Left cardiac atrium (tissue), 4 donors: ENCODE measurements at places on chromosomes 13 and 19. TPM values are rescaled to one million over a fixed set of nuclear protein-coding genes. Genes with fewer than 3 reads are reported as not detected.

DNA sequence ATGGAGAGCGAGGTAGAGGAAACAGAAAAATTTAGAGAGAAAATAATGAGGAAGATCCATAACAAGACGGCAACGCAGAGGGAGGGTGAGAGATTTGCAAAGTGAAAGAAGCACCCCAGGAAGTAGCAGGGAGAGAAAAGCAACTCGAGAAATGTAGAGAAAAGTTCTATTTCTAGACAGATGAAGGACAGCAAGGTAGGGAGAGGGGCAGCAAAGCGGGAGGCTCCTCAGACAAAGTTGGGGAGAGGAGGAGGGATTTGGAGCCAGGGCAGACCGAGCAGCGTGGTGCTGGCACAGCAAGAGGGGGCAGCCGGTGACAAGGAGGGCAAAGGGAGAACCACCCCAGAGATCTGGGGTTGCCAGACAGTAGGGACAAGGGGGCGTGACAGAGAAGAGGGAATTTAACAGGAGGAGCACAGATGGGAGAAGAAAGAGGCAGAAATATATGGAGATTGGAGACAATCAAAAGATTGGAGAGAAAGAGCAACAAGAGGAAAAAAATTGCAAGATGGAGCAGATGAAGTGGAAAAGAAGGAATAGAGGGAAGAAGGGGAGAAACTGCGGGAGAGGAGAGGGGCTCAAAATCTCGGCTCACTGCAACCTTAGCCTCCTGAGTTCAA lies 989 bp downstream of the ZNF766 start:
- peak; percentile 27 for DNase-seq

GRCh38 chr19:49746206-49746958 lies 16.7 kb downstream of the TSKS start:
- peak; percentile 70 for DNase-seq

DNA sequence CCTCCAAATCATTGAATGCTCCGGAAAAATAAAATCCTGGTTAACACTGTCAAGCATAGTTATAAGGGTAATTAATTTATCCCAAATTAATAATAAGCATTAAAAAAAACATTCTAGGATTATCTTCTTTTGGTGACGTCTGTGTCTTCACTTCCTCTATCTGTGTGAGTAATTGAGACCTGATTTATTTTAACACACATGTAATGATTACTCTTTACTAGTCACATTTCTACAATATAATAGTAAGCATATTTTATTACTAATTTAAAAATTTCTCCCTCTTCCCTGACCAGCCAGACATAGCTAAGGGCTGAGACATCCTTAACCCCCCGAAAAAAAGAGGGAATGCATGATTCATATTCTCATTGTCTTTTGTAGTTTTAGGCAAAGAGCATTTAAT lies 2.3 kb downstream of the FNDC3A start:
- no peak for DNase-seq

- DNase-seq: no peak
These were observed 18.4 kb downstream of the AMER2 start for GRCh38 chr13:25153736-25154135.

GRCh38 chr19:49592486-49593232 lies 1.7 kb downstream of the PRR12 start:
- no peak for DNase-seq

DNA sequence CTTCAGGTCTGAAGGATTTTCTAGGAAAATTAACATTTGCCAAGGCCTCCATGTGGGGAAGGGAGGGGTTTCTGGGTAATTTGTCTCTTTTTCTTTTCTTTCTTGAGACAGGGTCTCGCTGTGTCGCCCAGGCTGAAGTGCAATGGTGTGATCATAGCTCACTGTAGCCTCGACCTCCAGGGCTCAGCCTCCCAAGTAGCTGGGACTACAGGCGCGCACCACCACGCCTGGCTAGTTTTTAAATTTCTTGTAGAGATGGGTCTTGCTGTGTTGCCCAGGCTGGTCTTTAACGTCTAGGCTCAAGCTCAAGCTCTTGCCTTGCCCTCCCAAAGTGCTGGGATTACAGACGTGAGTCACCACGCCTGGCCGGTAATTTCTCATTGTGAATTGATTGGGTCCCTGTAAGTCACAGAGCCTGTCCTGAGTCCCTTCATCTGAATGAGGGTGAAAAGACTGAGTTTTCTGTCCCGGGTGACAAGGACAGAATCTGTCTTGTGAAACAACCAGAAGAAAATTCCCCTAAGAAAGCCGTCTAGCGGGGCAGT lies 10.0 kb upstream of the SPC24 start:
- DNase-seq: no peak

- DNase-seq: no peak
These were observed 21.8 kb downstream of the DCAF15 start for GRCh38 chr19:13974073-13974472.

- no peak for DNase-seq
These were observed 2.3 kb upstream of the LTBP4 start for GRCh38 chr19:40598918-40599307.

DNA sequence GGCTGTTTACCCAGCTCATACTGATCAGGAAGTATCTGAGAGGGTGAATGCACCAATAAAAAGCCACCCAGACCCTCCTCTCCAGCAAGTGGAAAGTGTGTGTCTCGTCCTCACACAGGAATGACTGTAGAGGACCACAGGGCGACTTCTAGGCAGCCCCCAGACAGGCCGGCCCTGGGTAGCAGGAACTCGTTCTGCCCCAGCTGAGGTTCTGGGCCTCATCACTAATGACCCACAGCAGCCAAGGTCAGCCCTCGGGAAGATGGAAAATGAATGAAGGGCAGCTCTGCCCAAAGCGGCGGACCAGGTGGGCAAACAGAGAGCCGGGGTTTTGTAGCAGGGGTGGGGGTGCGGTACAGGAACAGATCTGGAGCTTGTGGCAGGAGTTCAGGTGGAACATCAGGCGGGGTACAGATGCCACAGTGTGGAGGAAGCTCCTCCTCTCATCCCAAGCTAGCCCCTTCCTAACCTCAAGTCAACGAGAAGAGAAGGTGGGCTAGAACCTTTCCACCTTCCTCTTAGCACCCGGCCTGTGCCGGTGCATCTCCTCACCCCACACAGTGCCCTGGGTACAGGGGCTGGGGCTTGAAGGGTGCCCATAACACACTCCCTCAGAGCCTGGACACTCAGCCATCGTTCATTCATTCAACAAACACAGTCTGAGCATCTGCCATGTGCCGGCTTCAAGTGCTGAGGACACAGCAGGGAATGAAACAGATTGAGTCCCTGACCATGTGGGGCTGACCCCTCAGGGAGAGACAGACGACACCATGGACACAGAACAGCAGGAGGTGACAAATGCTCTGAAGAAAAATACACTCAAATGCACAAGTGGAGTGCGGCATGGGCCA lies 36.2 kb downstream of the RFX2 start:
- no peak for DNase-seq

DNA sequence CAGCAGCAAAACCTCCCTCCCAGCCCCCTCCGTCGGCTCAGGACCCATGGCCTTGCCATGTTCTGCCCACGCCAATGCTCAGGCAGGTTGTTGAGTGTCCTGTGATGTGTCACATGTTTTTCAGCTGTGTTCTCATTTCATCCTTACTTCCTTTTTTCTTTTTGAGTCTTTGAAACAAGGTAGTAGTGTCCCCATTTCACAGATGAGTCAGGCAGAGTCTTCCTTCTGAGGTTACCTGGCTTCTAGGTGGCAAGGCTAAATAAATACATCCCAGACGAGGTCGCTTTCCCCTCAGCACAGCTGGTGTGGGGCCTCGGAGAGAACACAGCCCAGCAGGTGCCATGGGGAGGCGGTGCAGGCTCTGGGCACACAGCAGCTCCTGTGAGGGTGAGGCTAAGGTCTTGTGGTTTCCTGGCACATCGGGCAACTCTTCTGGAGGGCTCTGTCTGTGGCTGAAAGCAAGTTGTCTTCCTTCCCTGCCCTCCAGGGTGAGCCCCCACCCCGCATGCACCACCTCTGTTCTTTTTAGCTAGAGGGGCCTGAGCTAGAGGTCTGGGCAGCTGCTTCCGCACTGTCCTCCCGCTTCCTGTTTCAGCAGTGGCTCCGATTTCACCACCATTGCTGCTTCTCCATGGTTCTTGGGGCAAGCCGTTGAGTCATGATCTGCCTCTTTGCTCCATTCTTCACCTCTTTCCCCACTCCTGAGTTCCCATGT lies 15.1 kb downstream of the PRAM1 start:
- DNase-seq: peak; percentile 53

DNA sequence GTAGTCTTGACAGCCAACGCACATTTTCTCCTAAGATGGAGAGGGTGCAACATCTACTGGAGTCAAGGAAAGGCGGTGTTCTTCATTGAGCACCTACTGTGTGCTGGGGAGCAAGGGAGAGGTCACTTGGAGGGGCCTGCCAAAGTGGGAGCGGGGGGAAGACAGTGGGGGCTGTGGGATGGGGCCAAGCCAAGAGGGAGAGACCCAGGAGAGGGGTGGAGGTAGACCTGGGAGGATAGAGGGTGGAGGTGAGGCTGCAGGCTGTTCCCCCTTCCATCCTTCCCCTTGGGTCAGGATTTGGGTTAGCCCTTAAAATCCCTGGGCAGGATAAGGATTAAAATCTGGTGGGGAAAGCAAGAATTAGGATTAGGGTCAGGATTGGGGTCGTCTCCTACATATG lies 1.7 kb upstream of the PLPP2 start:
- DNase-seq: no peak

- DNase-seq: no peak
These were observed 154.7 kb upstream of the LSM14A start for GRCh38 chr19:34017601-34018000.

DNA sequence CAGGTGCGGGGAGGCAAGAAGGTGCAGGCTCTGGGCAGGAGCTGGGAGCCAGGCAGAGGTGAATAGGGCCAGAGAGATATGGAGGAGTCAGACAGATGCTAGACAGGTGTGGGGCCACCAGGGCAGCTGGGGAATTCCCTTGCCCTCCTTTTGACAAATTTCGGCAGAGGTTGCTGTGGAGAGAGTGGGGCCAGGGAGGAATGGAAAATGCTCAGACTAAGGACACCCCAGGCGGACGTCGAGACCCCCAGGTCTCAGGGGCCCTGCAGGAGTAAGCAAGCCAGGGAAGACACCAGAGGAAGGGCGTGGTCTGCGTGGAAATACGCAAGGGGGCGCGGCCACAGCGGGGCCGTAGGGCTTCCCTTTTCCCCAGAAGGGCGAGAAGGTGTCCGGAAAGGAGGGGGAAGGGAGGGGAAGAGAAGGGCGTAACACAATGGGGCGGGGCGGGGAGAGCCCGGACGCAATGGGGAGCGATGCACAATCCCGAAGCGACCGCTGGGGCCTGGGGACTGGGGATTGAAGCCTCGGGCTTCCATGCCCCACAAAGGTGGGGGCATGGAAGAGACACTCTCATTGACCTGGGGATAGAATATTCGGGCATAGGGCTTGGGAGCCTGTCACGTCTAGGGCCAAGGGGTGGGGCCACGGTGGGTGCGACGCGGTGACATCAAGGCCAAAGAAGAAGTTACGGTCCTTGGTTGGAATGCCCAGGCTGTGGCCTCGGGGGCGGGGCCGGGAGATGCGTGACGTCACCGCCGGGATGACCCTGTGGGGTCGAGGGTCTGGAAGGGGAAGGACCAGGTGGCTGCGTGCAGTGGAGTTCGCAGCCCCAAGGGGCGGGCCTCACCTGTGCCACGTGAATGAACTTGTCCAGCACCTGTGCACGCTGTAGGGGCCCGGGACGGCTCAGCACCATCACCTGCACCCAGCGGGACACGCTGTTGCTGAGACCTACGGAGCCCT lies 8.2 kb downstream of the RASGRP4 start:
- DNase-seq: peak; percentile 72

- no peak for DNase-seq
These were observed 994 bp downstream of the CCDC194 start for GRCh38 chr19:17393002-17393401.

DNA sequence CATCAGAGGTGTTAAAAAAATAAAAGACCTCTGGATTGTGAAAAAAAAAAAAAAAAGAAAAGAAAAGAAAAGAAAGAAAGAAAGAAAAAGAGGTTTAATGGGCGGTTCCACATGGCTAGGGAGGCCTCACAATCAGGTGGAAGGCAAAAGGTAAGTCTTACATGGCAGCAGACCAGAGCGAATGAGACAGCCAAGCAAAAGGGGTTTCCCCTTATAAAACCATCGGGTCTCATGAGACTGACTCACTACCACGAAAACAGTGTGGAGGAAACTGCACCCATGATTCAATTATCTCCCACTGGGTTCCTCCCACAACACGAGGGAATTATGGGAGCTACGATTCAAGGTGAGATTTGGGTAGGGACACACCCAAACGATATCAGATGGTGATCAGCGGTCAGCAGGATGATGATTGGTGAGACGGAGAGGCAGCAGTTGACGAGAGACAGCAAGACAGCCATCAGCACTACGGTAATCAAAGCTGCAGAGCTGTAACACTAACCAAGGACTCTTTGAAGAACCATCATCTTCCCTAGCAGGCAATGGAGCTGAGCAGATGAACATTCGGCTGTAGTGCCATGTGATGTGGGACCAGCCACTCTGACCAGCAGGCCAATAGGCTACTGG lies 3.9 kb upstream of the CD209 start:
- DNase-seq: no peak

DNA sequence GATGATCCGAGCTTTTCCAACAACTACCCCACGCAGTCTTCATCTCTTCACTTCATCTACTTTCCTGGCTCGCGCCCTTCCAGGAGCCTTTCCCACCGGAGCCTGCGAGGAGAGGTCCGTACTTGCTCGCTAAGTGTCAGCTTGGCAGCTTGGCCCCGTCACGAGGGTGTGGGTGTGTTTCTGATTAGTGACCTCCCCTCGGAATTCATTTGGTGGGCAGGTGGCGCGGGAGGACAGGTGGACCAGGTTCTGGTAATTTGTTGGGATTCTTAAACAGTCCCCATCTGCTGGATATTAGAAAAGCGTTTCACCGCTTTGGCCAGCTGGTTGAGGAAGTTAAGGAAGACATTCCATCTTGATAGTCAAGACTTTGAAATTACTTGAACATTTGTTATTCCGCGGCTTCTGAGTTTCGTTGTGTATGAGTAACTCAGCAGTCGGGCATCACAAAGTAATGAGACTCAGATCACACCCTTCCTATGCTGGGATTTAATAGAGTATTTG lies 515 bp downstream of the UFM1 start:
- DNase-seq: peak; percentile 75

GRCh38 chr13:76684336-76684735 lies 201.9 kb downstream of the KCTD12 start:
- DNase-seq: no peak

GRCh38 chr13:66567899-66568612 lies 662.1 kb downstream of the PCDH9 start:
- no peak for DNase-seq

DNA sequence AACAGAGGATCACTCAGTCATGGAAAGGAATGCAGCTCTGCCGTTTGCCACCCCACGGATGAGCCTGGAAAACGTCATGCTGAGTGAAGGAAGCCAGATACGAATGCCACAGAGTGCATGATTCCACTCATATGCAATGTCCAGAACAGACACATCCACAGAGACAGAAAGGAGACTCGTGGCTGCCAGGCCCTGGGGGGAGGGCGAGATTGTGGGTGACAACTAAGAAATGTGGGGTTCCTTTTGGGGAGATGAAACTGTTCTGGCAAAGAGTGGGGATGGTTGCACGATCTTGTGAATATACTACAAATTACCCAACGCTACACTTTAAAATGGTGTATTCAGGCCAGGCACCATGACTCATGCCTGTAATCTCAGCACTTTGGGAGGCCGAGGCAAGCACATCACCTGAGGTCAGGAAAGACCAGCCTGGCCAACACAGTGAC lies 27.2 kb upstream of the NAPA start:
- DNase-seq: no peak

Gene CBY2
- total RNA-seq: not detected

Gene IGSF23
- not detected for total RNA-seq

Gene ATCAY
- not detected for total RNA-seq

Gene FXYD3
- total RNA-seq: 3.6 TPM

Gene CD33
- total RNA-seq: 11.4 TPM

Gene LATS2
- total RNA-seq: 30.9 TPM

Gene ZNF665
- total RNA-seq: 1.3 TPM

Gene CABP5
- not detected for total RNA-seq

Gene LRRC4B
- total RNA-seq: 2.9 TPM

Gene SUPT20H
- total RNA-seq: 28.1 TPM

Gene SOX1
- not detected for total RNA-seq
